ENCODE measurements at places on chromosomes 5 and 9. TPM values are rescaled to one million over a fixed set of nuclear protein-coding genes. Genes with fewer than 3 reads are reported as not detected.

The JAKMIP2 gene
- total RNA-seq = not detected

The TGFBI gene
- 5.2 TPM for total RNA-seq

The OBP2B gene
- total RNA-seq = not detected

The APBB3 gene
- 16.0 TPM for total RNA-seq

The RNF180 gene
- total RNA-seq = 2.3 TPM

The LIFR gene
- 50.7 TPM for total RNA-seq

The PCDH12 gene
- 22.0 TPM for total RNA-seq

The ASB6 gene
- total RNA-seq = 12.5 TPM

The IQGAP2 gene
- 0.65 TPM for total RNA-seq

The C5orf46 gene
- total RNA-seq = not detected

The ANKHD1 gene
- total RNA-seq = 120 TPM

The USP20 gene
- 5.5 TPM for total RNA-seq

The CDH18 gene
- not detected for total RNA-seq
